ENCODE measurements at places on chromosomes 2 and 18. TPM values are rescaled to one million over a fixed set of nuclear protein-coding genes. Genes with fewer than 3 reads are reported as not detected.

Gene ARHGAP28
- polyA plus RNA-seq: 0.65 TPM

Gene CD8B2
- not detected for polyA plus RNA-seq

Gene ALPG
- polyA plus RNA-seq: not detected

Gene SIX2
- polyA plus RNA-seq: 50.8 TPM

Gene CRACDL
- polyA plus RNA-seq: 0.97 TPM

DNA sequence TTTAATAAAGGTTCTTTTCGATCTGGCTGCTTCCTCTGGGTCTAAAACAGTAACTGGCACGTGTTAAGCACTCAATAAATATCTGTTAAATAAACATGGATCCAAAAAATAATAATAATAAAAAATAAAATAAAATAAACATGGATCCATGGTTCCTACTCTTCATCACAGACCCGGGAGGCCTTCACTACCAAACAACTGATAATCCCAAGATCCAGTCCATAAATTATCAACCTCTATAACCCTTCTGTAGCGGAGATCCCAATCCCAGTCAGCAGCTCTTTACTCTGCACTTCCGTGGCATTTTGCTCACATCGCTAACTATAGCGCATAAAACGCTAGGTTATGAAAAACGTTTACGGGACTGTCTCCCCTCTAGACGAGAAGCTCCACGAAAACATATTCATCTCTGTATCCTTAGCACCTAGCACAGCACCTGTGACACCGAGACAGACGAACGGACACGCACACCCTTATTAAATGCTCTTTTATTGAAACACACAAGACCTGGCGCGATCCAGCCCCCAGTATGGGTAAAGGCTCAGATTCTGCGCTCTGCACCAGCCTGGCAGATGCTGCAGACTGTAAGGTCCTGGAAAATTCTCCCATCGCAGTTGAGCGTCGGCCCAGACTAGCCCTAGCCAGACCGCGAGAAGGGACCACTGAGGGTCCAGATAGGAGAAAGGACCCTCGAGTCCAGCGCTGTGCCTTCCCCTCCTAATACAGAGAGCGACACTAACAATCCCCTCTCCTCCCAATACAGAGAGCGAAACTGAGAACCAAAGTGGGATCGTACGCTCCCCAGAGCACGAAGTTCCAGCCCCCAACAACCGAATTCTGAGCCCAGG, 770 bp downstream of the NBAS start:
- DNase-seq: no peak

DNA sequence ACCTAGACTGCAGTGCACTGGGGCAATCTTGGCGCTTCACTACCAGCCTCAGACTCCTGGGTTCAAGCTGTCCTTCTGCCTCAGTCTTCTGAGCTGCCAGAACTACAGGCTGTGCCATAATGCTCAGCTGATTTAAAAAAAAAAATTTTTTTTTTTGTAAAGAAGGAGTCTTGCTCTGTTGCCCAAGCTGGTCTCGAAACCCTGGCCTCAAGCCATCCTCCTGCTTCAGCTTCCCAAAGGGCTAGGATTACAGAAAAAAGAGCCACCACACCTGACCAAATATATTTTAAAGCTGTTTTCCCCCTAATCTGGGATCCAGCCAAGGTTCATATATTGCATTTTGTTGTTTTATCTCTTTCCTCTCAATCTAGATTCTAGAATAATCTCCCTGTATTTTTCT, 82.2 kb downstream of the RAB31 start:
- no peak for DNase-seq

DNA sequence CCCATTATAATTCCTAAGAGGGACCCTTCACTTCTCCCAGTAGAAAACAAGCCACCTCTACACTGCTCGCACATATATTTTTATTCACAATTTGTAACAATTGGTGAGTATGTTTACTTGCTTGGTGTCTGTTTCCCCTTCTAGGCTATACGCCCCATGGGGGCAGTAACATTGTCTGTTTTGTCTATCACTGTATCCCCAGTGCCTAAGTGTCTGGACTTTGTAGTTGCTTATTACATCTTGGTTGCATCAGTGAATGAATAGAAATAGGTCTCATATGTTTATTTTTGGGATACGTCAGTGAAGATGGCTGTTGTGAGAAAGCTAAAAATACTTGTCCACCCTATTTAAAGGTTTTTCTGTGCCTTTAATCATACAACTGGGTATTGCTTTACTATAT, 87.4 kb upstream of the ITGB6 start:
- no peak for DNase-seq

GRCh38 chr2:10310309-10310888, 7.7 kb downstream of the HPCAL1 start:
- no peak for DNase-seq

DNA sequence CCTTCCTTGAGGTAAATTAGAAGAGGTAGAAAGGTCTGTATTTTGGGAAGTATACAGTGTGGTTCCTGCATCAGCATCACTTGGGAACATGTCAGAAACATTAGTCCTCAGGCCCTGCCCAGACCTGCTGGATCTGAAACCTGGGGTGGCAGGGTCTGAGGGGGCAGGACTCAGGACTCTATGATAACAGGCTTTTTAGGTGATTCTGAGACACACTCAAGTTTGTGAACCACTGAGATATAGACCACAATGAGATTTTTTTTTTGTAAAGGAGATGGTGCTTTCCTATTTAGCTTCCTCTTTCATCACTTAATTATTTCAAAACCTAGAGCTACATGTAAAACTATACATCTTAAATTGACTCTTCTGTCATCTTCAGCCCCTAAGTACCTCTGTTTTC, 262.7 kb upstream of the SPOPL start:
- no peak for DNase-seq

GRCh38 chr2:232438091-232438490, 17.9 kb upstream of the ALPI start:
- DNase-seq: peak; percentile 21

DNA sequence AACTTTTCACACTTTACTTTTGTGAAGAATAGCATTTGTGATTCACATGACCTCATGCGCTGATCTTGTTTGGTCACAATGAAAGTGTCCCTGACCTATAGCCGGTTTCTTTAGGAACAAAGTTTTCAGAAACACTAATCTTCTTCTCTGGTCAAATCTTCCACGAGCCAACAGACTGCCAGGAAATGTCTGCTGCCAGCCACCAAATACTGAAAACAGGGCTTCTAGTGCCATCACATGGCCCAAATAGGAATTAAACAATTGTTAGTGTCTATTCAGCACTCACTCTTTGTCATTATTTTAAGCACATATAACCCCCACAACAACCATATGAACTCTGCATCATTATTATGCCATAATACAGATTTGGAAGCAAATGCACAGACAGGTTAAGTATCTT, 286.5 kb upstream of the SYT4 start:
- no peak for DNase-seq

DNA sequence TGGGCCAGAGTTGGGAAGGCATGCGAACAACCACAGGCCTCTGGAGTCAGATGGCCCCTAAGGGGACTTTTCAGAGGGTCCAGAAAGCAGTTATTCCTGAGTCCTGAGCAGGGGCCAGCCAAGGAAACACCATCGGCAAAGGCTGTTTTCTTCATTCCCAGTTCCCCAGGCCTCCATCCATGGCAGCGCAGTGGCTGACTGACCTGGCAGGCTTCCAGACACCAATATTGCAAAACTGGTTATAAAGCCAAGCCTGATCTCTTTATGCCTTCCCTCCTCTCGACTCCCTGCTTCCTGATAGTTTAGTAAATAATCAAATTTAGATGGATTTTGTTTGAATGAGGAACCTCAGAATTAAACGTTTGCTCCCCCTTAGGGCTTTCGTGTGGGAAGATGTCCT, 133.4 kb upstream of the ITGA6 start:
- DNase-seq: no peak

GRCh38 chr2:58466804-58467203, 225.7 kb upstream of the FANCL start:
- no peak for DNase-seq

- DNase-seq: no peak
These were observed 199.8 kb downstream of the CLIP4 start for GRCh38 chr2:29314816-29315571.

DNA sequence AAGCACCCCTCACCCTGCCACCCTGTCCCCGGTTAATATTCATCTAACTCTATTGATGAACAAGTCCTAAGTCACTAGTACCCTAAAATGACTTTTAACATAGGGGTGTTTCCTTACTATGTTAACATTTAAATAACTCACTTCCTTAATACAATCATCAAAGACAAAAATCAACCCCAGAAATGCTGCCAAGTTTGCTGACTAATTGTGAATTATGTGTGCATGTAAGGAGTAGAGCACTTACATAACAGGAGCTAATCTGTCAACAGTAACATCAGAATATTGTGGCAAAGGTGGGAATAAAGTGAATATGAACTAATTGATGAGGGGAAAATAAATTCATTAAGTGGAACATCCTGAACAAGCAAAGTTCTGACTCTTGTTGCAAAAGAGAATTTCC, 81.4 kb upstream of the ERBB4 start:
- no peak for DNase-seq

- no peak for DNase-seq
These were observed 27.3 kb downstream of the CDC42EP3 start for GRCh38 chr2:37644191-37644590.

- DNase-seq: no peak
These were observed 144.0 kb downstream of the GLI2 start for GRCh38 chr2:120879431-120880295.

GRCh38 chr2:2000018-2000723, 255.9 kb upstream of the PXDN start:
- no peak for DNase-seq

DNA sequence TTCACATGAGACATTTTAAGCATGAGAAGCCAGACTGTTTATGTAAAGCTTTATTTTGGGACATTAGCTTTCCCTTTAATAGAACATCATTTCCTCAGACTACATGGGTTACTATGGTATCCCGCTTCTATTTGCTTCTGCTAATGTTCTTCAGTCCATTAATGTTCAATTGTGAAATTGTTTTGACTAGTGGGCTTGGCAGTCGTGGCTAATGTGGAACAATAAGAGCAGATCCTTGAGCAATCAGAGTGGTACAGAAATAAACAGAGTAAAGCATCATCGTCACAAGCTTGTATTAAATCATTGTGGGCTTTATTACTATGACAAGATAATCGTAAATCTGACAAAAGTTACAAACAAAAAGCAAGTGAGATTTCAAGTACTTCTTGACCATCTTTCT, 60.2 kb downstream of the PDE1A start:
- DNase-seq: peak; percentile 39

DNA sequence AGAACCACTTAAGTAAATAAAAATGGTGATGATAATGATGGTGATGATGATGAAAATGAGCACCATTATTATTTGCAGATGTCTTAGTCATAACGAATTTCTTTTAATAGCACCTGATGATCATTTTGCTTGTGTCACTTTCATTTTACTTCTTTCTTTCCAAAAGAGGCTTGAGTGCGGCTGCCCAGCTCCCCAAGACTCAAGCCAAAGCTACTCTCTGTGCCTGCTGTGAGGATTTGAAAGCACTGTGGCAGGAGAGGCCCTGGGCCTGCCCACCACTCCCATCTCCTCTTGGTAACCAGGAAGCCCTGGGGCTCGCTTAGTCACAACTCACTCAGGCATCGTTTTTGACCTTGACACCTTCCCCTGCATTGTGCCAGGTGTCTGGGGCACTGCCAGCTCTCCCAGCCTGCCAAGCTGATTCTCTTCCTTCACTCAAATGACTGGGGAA, 41.2 kb downstream of the RPL37A start:
- DNase-seq: peak; percentile 59

- DNase-seq: no peak
These were observed 35.3 kb downstream of the GALNT1 start for GRCh38 chr18:35616664-35617423.

DNA sequence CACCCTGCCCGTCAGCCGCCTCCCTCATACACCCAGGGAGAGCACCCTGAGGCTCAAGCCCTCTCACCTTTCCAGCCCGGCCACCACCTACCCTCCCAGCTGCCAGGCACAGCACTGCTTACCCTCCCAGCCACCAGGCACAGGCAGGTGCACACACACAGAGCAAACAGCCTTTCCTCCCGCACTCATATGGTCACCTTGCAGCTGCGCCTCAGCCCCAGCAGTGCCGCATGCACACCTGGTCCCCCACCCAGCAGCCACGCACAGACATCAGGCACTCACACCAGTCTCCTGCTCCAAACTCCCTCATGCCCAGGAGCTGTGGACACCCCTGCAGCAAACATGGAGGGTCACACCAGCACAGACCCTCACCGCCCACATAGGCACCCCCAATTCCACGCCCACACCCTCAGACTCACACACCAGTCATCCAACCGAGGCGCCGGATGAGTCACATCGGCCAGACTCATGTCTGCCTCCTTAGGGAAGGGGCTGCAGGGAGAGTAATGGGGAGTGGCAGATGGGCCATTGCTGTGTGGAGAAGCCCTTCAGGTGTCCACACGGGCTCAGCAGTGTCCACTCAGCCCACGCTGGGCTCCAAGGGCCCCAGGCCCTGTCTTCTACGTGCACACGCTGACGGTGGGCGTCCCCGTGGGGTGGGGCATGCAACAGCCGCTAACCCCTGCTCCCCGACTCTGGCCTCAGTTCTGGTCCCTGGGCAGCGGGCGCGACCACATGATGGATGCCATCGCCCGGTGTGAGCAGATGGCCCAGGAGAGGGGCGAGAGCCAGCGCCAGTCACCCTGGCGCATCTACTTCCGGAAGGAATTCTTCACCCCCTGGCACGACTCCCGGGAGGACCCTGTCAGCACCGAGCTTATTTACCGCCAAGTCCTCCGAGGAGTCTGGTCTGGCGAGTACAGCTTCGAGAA, 22.3 kb upstream of the GPR17 start:
- DNase-seq: no peak

DNA sequence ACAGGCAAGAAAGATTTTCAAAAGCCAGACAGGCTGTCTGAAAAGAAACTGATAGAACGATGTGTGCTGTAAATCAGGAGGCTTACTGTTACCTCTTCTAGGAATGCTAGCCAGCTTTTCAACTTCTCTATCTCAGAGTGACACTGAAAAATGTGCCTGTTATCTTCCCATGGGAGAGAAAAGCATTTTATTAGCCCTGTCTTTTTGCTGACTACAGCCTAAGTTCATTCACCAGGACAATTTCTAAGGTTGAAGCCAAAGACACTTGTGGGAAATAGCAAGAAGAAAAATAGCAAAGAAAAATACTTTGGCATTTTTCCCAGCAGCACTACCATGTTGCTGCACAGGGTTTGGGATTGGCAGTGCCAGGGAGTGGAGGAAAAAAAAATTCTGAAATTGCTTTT, 34.0 kb downstream of the ABCB11 start:
- DNase-seq: no peak

DNA sequence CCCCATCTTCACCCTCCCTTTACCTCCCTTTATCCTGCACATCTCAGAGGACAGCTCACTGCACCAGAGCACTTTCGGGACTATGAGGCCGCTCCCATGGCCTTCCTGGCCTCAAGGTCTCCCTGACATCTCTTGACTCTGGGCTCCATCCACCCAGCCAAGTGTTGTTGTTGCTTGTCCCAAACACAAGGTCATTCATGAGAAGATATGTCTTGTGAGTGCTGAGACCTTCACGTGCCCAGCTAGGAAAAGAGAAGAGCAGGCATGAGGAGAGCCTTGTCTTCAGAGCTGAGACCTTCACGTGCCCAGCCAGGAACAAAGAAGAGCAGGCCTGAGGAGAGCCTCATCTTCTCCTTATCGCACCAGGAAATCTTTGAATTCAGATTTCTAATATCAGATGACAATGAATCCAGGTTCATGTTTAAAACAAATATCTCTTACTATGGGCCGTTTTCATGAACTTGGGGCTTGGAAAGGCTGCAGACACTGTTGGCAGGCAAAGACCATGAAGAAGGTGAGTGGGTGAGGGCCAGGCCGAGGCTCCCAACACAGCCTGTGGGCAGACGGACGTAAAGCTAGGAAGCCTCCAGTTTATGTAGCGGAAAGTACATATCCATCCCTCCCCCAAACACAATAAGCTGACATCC, 256.1 kb downstream of the NDUFA10 start:
- no peak for DNase-seq

- no peak for DNase-seq
These were observed 20.5 kb downstream of the ODC1 start for GRCh38 chr2:10427618-10427949.

Data from psoas muscle (tissue), 8 donors.